ENCODE measurements at places on chromosomes 1 and 21.

GRCh38 chr1:9242338-9242969, 7.9 kb downstream of the H6PD start:
- no peak for DNase-seq

DNA sequence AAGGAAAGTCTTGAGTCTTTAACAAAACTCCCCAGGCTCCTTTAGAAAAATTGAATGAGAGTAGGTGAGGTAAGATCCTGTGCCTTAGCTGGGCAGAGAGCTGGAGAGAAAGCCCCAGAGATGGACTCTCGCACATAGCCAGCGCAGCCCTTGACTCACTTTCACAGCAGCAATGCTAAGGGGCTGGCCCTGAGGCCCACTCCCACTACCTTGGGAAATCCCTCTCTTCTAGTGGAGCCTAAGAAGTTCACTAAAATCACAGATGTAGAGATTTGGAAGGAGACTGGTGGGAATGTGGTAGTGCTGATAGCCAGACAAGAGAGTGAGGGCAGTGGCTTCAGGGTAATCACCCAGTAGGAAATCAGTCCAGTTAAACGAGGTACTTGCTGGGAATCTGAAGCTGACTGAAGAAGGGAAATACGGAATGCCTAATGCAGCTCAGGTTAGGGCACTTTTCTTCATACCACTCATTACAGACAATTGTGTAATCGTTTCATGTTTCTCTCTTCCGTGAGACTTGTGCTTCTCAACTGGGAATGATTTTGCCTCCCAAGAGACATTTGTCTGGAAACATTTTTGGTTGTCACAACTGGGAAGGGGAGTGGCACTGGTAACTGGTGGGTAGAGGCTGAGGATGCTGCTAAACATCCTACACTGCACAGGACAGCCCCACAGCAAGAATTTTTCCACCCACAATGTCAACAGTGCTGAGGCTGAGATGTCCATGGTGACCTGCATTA, 42.4 kb upstream of the LRRC8C start:
- no peak for DNase-seq

DNA sequence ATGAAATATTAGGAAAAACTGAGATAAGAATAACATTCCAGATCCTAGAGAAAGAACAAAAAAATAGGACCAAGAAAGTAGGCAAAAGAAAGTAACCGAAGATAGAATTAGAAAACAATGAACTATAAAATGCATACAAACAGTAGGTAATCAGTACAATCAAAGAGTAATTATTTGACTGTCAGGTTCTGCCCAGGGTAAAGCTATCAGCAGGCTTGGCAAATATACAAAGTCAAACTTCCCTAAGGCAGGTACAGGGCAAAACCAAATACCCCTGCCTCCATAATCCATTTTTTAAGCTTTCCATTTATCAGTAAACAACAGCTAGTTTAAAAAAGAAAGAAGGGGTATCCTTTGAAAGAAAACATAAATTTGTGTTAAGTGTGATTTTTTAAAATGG, 44.4 kb downstream of the TESK2 start:
- DNase-seq = no peak

DNA sequence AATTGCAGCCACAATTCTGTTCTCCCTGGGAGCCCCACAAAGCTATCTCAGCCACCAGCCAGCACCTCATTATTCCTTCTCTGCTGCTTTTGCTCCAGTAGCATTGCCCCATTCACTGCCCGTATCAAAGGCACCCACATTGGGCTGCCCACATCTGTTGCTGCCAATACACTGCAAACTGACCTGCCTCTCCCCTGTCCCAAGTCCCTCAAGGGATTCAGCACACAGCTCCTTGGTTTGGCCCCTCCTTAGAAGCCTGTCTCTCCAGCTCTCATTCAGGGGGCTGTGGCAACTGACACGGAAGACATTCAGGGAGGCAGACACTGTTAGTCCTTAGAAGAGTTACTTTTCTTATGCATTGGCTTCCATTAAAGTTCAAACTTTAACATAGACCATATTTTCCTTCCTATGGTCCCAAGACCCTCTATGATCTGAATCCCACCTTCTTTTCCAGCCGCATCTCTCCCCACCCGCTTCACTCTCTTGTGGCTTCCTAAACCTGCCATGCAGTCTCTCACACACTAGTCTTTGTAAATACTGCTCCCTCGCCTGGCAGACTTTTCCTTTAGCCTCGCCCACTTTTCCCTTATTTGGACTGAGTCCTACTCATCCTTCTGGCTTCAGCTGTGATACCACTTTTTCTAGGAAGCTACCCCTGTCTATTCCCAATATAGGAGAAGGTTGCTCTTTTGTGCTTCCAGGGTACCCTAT, 19.3 kb upstream of the KLHDC8A start:
- no peak for DNase-seq

GRCh38 chr21:31182231-31183140, 144.2 kb upstream of the KRTAP19-8 start:
- no peak for DNase-seq

- no peak for DNase-seq
These were observed 471 bp upstream of the ADPRS start for GRCh38 chr1:36088265-36088576.

GRCh38 chr21:44299458-44300261, at the start of gene PFKL:
Gene PFKL, plus strand, starts transcription at chr21:44300053. Its CDS starts 53 bp downstream, at chr21:44300106.
- no peak for DNase-seq

DNA sequence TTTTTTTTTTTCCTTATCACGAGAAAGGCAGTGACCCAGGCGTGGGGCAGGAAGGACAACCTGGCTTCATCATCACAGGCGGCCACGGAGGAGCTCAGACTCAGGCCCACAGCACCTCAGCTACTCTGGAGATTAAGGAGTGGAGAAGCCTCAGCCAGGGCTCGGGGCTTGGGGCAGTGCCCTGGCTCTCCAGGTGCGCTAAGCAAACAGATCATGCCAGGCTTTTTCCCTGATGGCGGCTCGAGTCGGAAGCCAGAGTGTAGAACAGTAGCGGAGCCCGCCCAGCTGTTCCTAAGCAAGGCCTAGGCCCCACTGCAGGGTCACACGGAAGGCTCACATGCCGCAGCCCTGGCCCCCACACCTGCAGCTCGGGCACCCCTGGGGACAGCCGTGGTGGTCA, 70.7 kb downstream of the AGPAT3 start:
- no peak for DNase-seq

DNA sequence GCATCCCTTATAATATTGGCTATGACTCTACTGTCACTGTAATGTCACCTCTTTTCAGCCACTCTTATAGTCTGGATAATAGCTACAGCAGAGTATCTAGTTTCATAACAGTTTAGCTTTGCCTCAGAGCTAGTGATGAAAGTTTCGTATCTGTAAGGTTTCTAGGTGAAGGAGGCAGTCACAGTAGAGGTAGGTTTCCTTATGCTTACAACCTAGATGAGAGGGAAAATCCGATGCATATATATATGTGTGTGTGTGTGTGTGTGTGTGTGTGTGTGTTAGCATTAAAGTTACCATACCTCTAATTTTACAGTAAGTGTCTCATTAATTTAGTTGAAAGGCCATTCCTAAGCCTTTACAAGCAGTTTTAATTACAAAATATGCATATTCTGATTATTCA, 2.2 kb upstream of the TOR1AIP2 start:
- no peak for DNase-seq

GRCh38 chr1:82220754-82221153, 420.0 kb downstream of the ADGRL2 start:
- DNase-seq = no peak

DNA sequence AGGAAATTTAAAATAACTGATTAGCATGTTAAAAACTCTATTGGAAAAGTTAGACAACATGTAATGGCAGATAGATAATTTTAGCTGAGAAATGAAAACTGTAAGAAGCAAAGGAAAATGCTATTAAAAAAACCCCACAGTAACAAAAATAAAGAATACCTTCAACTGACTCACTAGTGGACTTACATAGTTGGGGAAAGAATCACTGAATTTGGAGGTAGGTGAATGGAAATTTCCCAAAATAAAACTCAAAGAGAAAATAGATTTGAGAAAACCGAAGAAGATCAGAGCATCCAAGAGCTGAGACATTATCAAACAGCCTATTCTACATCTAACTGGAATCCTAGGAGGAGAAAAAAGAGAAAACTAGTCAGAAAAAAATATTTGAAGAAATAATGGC, 34.7 kb downstream of the PDE4B start:
- no peak for DNase-seq

DNA sequence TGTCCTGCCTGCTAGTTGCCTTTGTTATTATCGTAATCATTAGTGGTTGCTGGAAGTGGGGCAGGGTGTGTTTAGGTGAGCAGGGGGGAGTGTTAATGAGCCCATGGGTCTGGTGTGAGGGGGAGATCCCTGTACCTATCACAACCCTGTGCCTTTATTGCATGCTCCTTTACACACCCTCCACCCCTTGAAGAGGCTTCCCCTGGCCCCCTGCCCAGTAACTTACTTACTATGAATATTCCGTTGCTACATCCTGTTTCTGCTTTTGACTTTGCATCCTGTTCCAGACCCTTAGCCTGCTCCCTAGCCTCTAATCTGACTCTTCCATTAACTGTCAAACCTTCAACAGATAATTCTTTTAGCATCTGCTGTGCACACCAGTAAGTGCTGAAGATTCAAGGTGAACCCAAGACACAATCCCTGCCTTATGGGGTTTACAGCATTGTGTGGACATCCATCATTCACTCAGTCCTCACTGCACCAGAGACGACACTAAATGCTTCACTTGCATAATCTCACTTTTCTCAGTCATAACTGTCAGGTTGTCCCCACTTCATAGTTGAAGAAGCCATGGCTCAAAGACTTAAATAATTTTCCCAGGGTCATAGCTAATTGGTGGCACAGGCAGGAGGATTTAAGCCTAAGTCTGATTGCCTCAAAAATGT, 47.9 kb downstream of the CDC7 start:
- DNase-seq = no peak

DNA sequence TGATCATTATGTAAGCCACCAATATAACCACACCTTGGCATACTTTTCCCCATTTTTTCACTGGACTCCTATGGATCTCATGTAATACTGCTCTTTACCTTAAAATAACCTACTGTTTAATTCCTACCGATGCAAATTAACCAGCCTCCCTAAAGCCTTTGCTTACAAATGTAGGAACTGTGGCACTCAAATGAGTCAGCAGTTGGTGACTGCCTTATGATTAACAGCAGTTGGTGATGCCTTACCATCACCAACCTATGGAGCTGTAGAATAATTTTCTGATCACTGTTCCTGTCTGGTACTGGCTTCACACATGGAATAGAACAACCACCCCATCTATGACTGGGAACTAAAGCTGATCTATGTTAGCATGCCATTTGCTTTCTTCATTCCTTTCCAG, 7.8 kb upstream of the NUDT17 start:
- no peak for DNase-seq

GRCh38 chr1:47444562-47445465, 7.0 kb downstream of the FOXD2 start:
- no peak for DNase-seq

GRCh38 chr1:72324451-72324850, 42.1 kb upstream of the NEGR1 start:
- no peak for DNase-seq

GRCh38 chr1:156848461-156849150, 10.3 kb downstream of the INSRR start:
- DNase-seq = peak; percentile 48

DNA sequence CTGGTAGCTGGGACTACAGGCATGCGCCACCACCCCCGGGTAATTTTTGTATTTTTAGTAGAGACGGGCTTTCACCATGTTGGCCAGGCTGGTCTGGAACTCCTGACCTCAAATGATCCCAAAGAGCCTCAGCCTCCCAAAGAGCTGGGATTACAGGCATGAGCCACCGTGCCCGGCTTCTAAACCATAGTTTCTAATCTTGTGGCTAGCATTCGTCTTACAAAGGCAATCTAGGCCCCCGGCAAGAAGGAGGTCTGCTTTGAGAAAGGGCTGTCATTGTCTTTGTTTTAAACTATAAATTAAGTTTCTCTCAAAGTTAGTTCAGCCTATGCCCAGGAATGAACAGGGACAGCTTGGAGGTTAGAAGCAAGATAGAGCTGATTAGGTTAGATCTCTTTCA, 10.3 kb upstream of the L1TD1 start:
- no peak for DNase-seq

DNA sequence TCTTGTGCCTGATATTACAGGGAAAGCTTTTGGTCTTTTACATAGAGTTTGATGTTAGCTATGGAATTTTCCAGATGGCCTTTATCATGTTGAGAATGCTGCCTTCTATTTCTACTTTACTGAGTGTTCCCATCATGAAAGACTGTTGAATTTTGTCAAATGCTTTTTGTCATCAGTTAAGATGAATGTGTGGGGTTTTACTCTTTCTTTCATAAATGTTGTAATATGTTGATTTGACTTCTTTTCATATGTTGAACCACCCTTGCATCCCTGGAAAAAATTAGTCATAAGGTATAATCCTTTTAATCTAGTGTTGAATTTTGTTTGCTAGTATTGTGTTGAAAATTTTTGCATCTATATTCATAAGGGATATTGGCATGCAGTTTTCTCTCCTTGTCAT, 16.1 kb upstream of the HOOK1 start:
- DNase-seq = no peak

DNA sequence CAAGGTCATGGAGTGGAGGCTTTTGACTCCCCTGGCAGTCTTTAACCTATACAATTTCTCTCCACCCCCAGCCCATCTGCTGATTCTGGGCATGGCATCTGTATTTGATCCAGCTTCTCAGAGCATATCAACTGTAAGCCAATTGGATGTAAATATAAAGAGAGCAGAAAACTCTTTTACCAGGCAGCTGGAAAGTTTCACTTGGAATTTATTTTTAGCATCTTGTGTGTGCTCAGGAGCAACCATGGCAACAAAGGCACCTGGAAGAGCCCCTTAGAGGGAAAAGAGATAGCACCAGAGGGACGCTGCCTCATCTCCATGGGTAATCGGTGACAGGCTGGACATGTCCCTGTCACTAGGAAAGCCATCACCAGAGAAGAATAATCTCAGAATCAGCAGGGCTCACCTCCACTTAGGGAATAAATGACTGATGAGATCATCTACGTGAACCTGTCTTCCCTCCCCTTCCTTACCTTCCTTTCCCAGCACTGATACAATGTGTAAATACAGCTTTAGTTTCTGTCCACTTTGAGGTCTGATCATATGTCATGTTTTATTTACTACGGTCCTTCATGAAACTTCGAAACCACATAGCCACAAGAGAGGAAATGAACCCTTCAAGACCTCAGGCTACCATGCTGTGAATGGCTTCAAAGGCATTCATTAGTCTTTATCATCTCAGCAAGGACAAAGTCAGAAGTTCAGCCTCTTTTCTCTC, 25.3 kb upstream of the SIPA1L2 start:
- DNase-seq = no peak
